NCI-H1105 treated with DMSO at 0.1 percent for 48 hours (cell line): ENCODE measurements at places on chromosomes 6 and 20.

DNA sequence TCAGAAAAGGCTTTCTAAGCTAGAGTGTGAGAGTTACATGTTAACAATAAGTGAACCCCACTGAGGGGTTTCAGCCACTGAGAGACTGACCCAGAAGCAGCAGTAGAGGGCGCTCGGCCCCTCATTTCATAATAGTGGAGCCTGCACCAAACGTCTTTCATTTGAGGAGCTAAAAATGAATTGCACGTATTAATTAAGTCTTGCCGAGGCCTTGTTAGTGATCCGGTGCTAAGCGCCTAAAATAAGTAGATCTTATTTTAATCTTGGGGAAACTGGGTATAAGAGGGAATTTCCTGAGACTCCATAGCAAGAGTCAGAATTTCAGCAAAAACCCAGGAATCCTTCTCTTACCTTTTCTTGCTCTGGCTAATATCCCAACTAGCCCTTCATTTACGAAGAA, 209.7 kb downstream of the FARS2 start:
- DNase-seq: peak; percentile 87

GRCh38 chr20:22862671-22863230, 172.4 kb upstream of the SSTR4 start:
- DNase-seq: no peak

- DNase-seq: no peak
Measured at GRCh38 chr20:57711311-57711712, 1.5 kb upstream of the PMEPA1 start.

- no peak for DNase-seq
Measured at GRCh38 chr20:56328861-56329260, 29.9 kb upstream of the FAM210B start.

DNA sequence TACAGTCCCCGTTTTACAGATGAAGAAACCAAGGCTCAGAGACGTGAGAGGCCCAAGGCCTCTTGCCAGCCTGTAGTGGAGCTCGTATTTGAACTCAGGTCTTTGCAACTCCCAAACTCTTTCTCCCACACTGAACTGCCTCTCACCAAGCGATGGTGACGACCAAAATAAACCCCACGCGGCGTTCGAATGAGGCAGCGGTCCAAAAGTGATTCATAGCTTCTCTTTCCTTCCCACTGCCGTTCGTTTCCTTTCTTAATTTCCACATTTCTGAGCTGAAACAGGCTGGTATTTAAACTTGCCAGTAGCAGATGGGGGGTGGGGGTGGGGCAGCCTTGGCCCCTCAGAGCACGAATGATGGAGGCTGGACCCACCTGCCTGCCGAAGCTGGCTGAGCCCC, 252.9 kb upstream of the KCNG1 start:
- no peak for DNase-seq

DNA sequence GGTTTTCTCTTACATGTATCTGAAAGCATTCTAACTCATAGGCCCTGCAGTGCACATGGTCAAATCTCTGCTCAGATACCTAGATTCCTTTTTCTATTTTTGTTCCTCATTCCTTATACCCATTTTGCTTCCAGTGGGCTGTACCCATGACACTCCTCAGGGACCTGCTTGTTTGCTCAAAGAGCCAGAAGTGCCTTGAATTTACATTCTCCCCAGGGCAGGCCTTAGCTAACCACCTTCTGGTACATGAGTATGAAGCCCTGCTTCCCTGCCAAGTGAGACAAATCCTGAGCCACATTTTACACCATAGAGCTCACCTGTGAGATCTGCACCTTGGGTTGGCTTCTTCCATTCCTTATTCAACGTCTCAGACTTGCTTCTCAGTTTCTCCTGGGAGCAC, 326.6 kb upstream of the SASH1 start:
- no peak for DNase-seq

DNA sequence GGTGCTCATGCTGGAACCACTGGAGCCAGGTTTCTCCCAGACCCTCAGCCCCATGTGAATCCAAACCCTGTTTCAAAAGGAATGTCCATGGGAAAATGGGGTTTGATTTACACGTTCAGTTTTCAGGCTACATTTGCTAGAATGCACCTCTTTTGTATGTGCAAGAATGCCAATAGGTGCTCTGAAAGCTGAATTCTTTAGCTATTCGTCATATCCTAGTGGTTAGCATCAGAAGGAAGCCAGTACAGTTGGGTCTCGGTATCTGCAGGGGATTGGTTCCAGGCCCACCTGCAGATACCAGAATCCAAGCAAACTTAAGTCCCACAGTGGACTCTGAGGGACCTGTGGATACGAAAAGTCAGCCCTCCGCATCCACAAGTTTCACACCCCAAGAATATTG, 93.4 kb downstream of the UST start:
- no peak for DNase-seq

DNA sequence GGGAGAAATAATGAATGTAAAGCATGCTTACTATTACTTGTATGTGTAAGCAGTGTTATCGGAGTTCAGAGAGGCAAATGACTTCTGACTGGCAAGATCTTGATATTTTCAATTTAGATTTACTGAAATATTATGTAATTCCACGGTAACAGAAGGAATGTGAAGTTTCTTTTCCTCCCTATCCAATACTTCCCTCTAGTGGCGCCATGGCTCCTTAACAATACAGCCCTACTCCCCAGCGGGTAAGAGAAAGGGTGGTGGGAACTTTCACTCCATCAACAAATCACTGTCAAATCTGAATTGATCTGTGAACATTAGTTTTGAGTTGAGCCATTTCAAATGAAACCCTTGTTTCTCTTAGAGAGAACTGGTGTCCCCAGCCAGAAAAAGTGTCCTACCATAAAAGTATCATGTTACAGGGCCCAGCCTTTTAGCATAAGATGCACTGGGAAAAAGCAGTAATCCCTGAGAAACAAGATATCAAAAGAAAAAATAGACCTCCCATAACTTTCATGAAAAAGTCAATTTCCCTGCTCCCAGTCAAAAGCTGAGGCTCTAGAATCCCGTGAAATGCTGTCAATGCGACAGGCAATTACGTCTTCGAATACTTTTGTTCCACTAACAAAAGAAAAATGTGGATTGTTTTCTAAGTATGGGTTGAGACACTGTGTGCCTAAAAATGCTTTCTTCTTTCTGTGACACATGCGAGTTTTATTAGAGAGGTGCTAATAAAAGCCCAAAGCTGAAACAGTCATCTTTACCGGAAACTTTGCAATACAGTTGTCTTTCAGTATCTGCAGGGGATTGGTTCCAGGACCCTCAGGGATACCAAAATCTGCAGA, 12.9 kb downstream of the COX7A2 start:
- peak; percentile 13 for DNase-seq

GRCh38 chr20:2914160-2914559, 40.9 kb downstream of the PTPRA start:
- DNase-seq: peak; percentile 26

GRCh38 chr6:124879992-124880355, 82.3 kb upstream of the RNF217 start:
- no peak for DNase-seq

GRCh38 chr6:90488816-90489215, 98.1 kb downstream of the MAP3K7 start:
- no peak for DNase-seq

DNA sequence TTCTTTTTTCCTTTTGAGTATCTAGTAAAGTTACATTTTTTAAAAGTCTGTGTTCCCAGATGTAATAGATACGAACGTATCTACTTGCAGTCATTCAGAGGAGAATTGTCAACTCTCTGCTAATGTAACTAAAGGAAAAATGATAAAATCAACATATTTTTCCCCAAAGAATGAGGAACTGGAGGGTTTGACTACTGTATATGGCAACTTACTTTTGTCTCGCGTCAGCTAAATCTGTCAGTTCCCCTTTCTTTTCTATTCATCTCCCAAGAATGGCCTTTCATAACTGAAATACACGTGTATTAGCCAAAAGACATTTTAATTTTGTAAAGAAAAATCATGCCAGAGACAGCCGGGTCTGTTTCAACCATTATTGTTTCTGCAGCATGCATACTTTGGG, 5.4 kb downstream of the EYA2 start:
- no peak for DNase-seq

DNA sequence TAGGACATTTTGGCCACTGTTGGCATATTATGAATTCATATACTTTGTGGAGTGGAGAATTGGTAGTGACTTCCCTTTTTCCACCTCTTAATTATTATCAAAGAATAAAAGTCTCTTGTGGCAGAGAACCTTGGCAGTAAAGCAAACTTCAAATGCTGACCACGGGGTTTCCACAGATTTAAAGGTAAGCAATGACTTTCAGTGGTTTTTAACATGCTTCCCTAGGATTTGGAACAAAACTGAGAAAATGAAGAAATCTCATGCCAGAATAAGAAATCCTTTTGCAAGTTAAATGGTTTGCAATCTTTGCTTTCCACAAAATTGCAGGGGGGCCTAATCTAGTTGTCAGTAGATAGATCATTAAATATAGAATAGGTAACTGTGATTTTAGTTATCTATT, 2.0 kb upstream of the SDC4 start:
- no peak for DNase-seq

DNA sequence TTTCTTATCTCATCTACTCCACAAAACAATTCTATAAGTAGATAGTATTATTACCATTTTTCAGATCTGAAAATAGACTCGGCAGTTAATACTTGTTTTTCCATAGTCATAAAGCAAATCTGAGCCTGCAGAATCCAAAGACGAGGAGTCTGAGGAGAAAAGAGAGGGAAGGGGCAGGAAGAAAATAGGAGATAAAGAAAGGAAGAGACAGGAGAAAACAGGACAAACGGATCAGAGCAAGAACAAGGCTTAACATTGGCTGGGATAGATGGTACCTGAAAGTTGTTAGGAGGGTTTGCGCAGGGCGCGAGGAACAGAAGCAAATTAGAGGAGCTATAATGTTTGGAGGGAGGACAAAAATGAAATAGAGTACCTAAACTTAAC, 639 bp upstream of the PPIL1 start:
- peak; percentile 32 for DNase-seq

DNA sequence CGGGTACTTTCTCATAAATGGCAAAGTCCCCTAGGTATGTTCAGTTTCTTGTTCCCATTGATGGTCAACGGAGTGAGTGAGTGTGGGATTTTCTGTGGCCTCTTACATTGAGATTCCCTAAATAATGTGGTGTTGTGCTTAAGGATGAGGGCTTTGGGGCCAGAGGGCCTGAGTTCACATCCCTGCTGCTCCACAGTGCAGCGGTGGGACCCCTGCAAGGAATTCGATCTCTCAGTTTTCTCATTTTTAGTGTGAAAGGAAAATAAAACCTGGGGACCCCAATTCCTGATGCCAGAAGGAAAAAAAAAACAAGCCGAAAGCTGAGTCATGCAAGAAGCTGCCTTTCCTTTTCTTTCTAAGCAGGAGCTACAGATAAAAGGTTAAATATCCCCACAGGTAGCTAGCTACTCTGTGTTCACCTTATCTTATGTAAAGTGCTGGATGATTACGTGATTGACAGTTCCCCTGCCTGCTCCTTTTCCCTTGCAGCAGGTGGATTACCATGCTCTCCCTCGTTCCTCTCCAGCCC, 120.2 kb upstream of the CLDN20 start:
- no peak for DNase-seq

DNA sequence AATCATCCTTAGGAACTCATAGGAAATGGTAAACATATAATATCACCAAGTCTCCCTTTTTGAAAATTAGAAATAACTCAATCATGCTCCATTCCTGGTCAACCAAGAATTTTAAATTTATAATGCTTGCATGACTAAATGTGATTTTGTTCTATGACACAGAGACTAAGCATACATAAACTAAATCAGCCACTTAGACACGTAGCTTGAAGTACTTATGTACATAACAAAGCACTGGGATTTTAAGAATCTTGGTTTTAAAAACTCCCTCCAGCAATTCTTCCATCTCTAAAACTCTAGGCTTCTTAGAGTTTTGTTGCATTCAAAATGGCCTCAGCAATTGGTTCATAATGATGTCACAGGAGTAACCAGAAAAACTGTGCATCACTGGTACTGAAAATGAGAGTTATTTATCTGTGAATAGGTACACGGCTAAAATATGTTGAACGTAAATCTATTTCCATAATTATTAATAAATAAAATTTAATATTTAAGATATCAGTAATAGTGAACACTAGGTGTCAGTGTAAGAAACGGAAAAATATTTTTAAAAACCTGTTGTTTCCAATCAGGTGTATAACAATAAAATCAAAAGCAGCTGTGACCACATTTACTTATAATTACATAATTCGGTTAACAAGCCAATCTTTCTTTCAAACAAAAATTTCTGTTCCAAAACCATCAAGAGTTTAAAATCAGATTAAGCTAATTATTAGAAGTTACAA, 241.6 kb upstream of the RUNX2 start:
- DNase-seq: no peak

GRCh38 chr6:156654919-156655918, 122.0 kb upstream of the ARID1B start:
- no peak for DNase-seq

GRCh38 chr20:40639676-40640355, 49.2 kb downstream of the MAFB start:
- DNase-seq: no peak

DNA sequence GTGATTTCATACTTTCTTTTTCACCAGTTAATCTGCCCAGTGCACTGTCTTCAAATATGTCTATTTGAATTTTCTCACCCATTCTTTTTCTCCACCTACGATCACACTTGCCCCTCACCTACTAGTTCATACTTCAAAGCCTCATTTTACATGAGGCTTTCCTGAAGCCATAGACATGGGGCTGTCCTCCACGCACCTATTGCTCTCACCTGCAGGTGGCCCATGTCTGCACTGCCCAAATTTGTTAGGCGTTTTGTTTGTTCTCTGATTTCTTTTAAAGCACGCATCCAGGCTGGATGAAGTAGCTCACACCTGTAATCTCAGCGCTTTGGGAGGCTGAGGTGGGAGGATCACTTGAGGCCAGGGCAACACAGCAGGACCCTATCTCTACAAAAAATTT, 106.8 kb upstream of the RIPOR2 start:
- no peak for DNase-seq

- no peak for DNase-seq
Measured at GRCh38 chr20:61830991-61831390, 234.7 kb downstream of the TAF4 start.
